ENCODE measurements at places on chromosomes 6 and 20.

DNA sequence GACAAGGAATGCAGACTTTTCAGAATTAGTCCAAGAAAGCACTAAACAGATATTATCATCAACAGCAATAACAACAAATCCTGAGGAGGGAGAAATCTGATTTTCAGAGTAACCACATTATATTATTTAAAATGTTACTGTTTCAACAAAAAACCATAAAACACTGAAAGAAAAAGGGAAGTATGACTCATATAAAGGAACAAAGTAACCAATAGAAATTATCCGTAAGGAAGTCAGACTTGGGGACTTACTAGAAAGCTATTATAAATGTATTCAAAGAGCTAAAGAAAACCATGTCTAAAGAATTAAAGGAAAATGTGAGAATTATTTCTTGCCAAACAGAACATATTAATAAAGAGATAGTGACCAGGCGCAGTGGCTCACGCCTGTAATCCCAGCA is 98.1 kb downstream of the MYLK4 start:
- DNase-seq: no peak

DNA sequence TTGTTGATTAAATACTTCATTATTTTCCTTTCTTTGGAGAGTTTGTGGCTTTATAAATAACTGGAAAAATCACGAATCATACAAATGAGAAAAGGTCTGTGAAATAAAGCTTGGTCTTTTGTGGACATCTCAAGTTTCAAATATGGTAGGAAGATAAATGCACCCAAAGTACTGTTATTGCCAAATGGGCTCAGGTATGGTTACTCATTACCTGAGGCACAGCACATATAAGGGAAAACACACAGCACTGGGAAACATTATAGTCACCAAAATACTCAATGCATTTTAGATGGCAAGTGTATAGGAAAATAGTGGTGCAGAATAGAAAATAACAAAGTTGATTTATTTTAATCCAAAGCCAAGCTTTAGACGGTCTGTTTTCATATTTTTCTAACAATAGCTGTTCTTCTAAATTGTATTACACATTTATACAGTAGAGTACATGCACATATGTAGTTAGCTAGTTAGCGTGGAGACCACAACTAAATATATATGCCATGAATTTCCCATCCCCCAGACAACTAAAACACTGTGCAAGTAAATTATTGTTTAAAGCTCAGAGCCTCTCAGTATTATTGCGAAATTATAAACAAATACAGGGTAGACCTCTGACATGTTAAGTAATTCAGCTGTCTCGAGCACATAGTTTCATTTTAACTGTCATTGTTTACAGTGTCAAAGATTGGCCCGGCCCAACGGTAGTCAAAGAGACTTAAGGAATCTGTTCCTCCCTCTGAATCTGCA is 336.0 kb downstream of the SYNE1 start:
- DNase-seq: no peak

DNA sequence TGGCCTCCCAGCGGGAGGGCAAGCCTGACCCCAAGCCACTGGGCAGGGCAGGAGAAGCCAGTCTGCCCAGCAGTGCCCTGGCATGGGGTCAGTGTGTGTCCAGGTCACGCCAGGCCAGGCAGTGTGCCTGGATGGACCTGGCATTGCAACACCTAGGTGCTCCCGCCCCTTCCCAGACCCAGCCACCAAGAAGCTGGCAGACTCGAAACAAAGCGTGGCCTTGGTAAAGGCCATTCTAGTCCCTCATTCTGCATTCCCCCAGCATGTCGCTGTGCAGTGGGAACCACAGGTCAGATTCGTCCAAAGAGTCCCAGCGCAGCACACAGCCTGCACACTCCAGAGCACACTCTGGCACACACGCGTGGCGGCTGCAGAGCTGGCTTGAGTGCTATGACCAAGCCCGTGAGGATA is 19.3 kb upstream of the APMAP start:
- no peak for DNase-seq

DNA sequence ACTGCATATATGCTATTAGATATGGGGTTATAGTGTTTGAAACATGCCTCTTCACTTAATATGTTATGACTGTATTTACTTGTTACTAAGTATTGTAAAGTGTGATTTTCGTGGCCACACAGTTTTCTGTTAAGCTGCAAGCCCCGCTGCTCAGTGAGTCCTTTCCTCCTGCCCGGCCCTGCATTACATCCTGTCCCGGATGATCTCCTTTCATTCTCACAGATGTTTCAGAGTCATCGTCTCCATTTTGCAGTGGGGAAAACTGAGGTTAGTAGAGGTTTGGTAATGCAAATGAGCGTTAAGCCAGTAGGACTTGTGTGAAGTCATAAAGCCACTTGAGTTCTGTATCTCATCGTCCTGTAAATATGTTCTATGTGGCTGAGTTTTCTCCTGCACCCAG is 155.5 kb downstream of the CFAP61 start:
- DNase-seq: no peak

GRCh38 chr6:5181510-5182317 is 79.0 kb downstream of the LYRM4 start:
- no peak for DNase-seq

DNA sequence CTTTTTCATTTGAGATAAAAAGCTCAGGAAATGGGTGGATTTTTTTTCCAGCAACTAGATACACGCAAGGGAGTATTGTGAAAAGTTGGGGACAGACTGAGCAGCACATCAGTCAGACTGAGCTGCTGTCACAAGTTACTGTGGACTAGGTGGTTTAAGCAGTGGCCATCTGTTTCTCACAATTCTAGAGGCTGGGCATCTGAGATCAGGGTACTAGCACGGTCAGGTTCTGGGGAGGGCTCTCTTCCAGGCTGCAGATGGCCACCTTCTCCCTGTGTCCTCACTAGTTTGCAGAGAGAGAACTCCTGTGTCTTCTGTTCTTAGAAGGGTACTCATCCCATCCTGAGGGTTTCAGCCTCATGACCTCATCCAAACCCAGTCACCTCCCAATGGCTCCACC is 178.3 kb downstream of the SYNDIG1 start:
- DNase-seq: no peak

DNA sequence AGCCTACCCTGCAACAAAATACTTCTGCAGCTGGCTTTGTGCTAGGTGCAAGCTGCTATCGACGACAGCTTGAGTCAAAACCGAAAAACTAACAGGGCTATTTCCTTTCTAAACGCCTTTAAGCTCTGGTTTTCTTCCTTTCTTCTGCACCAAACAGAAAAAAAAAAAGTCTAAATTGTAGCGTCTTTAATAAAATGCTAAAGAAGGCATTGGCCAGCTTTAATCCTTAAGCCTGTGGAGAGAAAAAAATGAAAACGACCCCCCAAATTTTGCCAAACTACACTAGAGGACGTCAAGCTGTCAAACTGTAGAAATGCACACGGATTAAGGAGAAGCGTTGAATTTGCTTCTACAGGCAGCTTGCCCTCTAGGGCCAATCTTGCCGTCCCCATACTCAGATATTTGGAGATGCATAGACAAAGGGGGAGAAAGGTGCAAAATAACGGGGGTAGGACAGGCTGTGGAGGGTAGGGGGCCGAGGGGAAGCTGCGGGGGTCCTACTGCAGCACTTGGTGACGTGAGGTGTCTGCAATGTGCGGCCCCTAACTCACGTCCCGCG is 1.4 kb upstream of the NRN1 start:
- DNase-seq: no peak

GRCh38 chr6:100462706-100463629 is 1.8 kb downstream of the SIM1 start:
- DNase-seq: no peak

GRCh38 chr6:168355716-168356522 is 36.3 kb upstream of the DACT2 start:
- DNase-seq: no peak

GRCh38 chr6:102670735-102671134 is 1277.2 kb downstream of the GRIK2 start:
- DNase-seq: no peak

DNA sequence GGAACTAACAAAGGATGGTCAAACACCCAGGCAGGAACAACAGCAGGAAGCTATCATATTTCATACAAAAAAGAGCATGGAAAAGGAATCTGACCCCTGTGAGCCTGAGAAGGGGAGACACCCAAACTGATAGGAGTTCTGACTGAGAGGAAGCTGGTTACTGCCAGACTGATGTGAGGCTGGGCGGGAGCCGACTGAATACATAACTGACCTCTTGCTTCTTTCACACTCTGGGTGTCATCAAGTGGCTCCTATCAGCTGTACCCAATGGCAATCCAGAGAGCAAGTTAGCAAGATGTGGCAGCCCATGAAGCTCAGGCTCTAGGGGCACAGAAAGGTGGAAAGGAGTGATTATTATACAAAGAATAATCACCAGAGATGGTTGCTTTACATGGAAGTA is 795.1 kb upstream of the HS3ST5 start:
- no peak for DNase-seq

DNA sequence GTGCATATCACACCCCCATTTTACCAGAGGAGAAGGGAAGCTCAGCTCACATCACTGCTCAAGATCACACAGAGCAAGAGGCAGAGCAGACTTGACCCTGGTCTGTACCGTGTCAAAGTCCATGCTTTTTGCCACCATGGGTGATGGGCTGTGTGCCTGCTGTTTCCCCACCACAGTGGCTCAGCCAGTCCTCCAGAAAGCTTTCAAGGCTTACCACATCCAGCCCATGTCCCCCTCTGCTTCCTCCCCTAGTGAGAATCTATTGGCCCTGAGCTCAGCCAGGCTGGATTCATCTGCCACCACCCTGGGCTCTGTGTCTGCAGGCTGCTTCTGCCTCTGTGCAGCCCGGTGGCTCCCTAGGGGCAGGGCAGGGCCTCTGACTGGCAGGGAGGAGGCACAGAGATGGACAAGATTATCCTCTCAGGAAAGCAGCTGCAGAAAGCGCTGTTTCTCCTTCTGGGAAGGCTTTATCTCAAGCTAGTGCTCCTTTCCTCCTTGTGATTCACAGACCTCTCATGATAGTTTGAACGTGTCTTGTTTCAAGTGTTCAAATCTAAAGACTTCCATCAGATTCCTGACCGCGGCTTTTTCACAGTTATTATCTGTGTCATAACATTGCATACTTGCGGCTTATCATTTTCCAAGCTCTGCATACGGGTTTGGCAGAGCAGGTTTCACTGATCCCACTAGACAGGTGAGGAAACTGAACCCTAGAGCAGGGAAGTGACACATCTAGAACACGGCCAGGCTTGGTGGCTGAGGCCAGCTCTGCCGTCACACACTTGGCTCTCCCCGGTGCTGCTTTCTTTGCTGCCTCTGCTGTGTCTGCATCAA is 37.4 kb downstream of the VEGFA start:
- no peak for DNase-seq

GRCh38 chr6:29916741-29917140 is 25.6 kb upstream of the HLA-A start:
- no peak for DNase-seq

DNA sequence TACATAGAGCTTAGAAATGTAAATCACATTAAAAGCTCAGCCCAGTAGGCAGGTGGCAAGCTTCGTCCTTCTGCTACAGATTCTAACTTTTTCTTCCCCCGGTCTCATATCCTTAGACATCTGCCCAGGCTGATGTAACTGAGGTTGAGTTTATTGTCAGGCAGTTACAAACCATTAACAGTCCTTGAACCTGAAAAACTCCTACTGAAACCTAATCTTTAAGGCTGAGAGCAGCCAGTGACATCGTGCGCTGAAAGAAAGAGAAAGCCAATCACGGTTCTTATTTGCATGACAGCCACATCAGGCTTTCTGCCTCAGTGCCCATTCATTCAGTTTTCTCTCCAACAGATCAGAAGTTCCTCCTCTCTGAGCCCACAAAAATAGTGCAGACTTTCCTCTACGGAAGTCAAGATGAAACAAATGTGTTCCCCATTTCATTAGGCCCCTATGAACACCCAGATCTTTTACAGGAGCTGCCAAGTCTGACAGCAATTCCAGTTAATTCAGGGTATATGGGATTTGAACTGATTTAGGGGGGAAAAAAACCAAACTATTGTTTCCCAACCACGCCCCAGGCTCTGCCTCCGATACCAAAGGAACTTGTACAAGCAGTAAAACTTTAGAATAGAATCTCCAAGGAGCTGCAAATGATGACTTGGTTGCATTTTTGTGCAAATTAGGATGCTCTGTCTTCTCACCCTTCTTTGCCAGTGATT is at the start of gene NHSL1:
TSS of gene NHSL1 (minus strand) at position 192 of the 716 bp plus-strand sequence. CDS start 204 bp downstream, outside the sequence.
- DNase-seq: no peak

GRCh38 chr6:138382498-138383265 is 5.0 kb downstream of the SMIM28 start:
- DNase-seq: no peak

Measured in activated T-cell treated with anti-CD3 and anti-CD28 coated beads for 24 hours (primary cell).